Stimulated activated CD4-positive, alpha-beta T cell treated with anti-CD3 and anti-CD28 coated beads, Interleukin-12 subunit alpha, Interleukin-12 subunit beta, amount 100 ng/mL, for 24 hours (primary cell): ENCODE measurements at places on chromosomes 3 and 15.

GRCh38 chr15:52709187-52709981 lies 30.2 kb upstream of the ATOSA start:
- DNase-seq: no peak

GRCh38 chr3:188975600-188976314 lies 196.0 kb upstream of the TPRG1 start:
- DNase-seq: no peak

GRCh38 chr15:73331991-73332925 lies 36.5 kb downstream of the HCN4 start:
- DNase-seq: no peak

DNA sequence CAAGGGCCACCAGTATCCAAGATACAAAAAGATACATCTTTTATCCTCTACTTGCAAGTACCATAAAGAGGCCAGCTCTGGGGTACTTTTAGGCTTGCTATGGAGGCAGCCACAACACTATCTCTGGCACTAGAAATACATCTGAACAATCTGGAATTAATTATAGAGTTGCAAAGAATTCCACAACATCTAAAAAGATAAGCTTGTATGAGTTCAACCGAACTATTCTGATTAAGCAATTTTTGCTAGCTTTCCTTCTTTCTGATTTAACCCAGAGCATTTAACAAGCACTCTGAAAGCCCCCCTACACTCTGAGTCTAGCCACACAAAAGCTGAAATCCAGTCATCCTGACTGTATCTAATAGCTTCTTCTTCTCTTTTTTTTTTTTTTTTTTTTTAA lies 95.4 kb downstream of the FRMD5 start:
- no peak for DNase-seq

GRCh38 chr15:70340494-70340870 lies 242.8 kb upstream of the TLE3 start:
- no peak for DNase-seq

- no peak for DNase-seq
Observed at GRCh38 chr3:60262546-60262945, 988.7 kb downstream of the FHIT start.

DNA sequence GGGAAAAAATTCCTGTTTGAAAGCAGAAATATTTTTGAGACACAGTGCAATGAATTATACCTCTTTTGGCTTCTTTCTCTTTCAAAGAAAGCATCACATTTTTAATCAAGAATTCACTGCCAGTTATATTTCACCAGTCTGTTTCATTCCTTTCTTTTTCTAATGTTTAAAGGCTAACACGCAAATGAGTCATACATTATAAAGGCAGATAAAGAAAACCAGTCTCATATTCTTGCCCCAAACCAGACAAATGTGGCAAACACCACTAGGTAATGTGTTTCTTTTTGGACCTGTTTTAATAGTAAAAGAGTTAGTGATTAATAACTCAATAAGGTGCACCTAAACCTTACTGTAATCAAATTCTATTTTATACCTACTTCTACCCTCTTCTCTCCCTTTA lies 83.8 kb downstream of the PLOD2 start:
- no peak for DNase-seq

- DNase-seq: no peak
Observed at GRCh38 chr3:12439161-12439940, 44.9 kb upstream of the TSEN2 start.

- no peak for DNase-seq
Observed at GRCh38 chr3:66495668-66496045, 5.2 kb downstream of the LRIG1 start.

DNA sequence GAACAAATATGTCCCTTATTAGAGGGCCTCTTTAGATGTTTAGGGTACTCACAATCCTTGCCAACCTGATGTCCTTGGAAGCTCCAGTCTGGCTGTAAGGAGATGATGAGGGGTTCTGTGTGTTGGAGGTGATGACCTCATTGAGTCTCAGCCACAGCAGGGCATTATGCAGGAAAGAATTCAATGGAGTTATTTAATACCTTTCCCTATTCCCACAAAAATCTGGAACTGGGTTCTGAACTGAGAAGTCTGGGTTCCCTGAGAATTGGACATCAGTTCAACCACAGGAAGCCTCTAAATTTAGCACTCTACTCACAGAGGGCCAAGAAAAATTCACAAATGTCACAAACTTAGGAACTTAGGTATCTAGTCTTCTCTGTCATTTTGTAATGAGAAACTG lies 36.9 kb downstream of the SLC35A5 start:
- no peak for DNase-seq

DNA sequence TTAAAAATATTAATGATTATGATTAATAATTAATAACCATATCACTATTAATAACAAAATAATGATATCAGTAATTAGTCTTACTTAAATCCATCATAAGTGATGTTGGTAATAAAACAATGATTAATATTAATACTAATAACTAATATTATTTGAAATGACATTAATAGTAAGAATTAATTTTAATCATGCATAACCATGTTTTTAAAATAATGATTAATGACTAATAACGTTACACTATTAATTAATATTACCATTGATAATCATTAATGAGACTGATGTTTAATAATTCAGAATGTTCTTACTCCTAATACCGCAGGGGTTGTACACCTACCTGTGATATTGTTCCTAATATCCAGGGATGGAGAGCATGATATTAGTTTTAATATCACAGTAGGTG lies 53.4 kb upstream of the FRG2C start:
- no peak for DNase-seq

DNA sequence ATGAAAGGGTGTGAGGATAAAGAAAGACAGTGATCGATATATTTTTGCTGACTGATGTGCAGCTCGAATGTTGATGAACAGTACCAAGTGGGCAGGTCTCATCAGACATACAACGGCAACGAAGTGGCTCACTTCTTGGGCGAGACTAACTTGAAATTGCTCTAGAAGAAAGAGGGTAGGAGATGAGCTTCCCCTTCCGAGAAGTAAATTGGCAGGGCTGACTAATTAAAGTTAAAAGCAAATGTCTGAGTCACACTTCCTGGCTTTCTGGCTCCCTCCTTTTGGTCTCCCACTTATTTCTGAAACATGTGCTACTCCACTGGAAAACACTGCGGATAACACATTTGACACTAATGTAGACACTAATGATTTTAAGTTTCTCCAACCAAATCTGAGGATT lies 228.3 kb downstream of the ABHD5 start:
- DNase-seq: no peak

GRCh38 chr3:108477511-108478147 lies 32.8 kb downstream of the MYH15 start:
- peak; percentile 49 for DNase-seq

DNA sequence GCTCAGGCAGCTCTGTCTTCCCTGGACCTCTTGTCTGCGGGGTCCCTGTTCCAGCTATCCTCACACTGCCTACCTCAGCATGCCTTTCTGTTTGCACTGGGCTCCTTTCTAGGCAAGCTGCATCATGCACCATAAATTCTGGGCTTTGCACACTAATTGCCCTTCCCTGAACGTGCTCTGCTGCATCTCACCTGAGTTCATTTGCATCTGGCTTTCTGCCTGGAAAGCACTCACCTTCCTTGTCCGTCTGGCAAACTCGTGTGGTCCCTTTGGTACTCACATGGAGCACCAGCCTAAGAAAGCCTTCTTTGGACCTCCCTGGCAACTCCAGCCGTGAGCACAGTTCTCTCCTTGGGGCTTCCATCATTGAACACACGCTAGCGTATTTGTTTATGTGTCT lies 365.6 kb downstream of the SV2B start:
- DNase-seq: no peak

GRCh38 chr3:105525531-105525930 lies 158.8 kb downstream of the ALCAM start:
- no peak for DNase-seq
